ENCODE measurements at places on chromosomes 3 and 15. TPM values are rescaled to one million over a fixed set of nuclear protein-coding genes. Genes with fewer than 3 reads are reported as not detected.

The PP2D1 gene
- not detected for total RNA-seq

The ZNF385D gene
- total RNA-seq, result 0.94 TPM

The BCL2A1 gene
- 30.5 TPM for total RNA-seq

The ACAP2 gene
- total RNA-seq, result 40.4 TPM

The SETD5 gene
- 25.3 TPM for total RNA-seq

The ITPKA gene
- 0.24 TPM for total RNA-seq

DNA sequence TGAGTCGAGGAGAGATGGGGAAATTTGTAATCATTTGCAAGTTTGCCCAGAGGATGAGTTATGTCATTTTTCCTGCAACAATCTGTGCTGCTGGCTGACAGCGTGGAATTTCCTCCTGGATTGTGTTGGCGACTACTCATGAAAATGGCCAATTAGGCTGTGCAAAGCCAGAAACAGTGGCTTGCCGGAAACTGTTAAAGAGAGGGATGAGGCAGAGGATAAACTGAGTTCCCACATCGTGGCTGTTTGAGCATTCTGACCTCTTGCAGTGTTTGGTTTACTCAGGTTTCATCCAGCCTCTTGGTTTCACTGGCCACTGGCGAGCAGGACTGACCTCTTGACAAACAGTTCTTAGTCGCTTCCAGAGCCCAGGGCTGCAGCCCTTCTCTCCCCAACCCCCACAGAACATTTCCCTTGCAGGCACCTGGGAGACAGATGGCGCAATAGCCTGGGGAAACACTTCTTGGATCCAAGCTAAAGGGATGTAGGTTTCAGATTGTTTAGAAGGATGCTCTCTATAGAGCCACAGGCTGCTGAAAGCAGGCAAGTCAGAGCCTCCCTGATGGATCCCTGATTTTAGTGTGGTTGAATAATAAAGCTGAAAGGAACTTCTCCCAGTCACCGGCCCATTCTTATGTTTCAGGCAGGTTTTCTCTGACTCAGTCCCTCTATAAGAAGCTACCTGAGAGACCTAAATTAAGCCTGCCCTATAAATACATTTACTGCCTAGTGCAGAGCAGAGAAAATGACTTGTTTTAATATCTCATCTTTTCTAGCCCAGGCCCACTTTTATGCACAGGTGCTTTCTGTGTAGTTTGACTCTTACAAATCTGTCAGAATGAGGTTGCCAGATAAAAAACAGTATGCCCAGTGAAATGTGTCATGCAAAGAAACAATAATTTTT lies 92.8 kb upstream of the UBE2E1 start:
- no peak for DNase-seq

DNA sequence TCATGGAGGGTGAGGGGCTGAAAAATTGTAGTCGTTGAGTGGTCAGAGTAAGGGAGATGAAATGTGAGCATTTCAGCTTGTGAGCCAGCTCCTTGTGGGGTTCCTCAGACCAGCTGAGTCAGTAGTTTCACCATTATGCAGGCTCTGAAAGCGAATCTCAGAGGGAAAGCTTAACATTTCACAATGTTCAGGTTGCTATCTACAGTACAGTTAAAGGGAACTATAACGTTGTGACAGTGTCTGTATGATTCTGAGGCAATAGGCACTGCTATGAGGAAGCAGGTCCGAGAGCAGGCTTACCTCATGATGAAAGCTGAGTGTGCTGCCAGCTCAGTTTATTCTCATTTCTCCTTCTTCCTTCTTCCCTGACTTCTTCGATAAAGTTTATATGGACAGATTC lies 469.6 kb downstream of the EDEM1 start:
- DNase-seq, result no peak

DNA sequence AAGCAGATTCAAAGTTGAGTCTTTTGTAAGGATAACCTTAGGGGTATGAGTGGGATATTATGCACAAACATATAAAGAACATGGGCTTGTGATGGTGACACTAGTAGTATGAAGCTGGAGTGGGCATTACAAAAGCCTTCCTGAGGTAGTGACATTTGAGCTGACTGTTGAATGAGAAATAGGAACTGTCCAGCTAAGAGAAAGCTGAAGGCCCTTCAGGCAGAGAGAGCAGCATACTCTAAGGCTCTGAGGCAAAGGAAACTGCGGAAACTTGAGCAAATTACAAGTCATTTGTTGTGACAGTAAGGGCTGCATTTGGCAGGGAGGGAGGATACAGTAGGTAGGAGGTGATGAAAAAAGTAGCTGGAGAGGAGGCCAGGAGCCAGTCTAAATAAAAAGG lies 190.7 kb upstream of the CD96 start:
- DNase-seq, result no peak

DNA sequence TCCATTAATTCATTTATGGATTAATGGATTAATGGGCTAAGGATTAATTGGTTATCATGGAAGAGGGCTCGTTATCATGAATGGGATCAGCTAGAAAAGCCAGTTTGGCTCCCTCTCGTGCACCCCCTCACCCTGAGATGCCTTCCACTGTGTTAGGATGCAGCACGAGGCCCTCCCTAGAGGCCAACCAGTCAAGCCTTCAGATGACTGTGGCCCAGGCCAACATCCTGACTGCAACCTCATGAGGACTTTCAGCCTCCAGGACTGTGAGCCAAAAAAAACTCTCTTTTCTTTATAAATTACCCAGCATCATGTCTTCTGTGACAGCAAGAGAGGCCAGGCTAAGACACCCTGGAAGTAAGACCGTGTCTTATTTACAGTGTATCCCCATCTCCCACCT lies 9.0 kb downstream of the EFCAB12 start:
- no peak for DNase-seq

DNA sequence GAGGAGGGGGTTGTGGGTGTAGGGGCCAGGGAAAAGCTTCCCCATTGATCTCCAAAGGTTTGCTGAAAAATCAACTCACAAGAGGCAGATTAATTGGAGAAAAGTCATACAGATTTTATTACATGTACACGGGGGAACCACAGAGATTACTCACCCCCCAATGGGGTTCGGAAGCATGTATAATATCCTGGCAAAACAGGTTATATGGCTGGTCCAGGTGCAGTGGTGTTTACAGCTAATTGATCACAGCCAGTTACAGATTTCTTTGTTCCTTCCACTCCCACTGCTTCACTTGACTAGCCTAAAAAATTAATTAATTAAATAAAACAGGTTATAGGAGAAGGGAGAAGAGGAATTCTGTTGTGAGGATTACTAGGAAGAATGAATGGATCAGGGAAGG lies 22.4 kb downstream of the PRKCI start:
- DNase-seq, result no peak

GRCh38 chr15:78909160-78909695 lies 35.6 kb downstream of the CTSH start:
- no peak for DNase-seq

DNA sequence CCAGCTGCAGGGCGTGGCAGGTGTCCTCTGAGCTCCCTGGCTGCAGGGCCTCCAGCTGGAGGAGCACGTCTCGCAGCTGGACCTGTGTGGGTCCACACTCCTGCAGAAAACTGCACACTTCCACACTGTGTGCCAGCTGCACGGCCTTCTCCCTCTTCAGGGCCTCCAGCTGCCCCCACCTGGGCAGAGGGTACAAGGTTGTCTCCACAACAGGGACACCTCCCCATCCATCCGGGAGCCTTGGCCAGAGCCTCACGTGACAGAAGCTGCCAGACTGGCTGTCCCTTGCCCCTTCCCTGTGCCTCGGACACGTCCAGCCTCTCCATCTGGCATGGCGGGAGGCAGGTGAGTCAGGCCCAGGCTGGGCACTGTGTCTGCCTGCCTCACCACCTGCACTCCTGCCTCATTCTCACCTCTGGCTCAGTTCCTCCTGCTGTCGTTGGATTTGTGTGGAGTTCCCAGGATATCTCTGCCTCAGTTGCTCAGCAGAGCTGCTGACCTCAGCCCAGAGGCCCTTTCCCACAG lies 14.5 kb downstream of the SPTBN5 start:
- DNase-seq, result no peak

DNA sequence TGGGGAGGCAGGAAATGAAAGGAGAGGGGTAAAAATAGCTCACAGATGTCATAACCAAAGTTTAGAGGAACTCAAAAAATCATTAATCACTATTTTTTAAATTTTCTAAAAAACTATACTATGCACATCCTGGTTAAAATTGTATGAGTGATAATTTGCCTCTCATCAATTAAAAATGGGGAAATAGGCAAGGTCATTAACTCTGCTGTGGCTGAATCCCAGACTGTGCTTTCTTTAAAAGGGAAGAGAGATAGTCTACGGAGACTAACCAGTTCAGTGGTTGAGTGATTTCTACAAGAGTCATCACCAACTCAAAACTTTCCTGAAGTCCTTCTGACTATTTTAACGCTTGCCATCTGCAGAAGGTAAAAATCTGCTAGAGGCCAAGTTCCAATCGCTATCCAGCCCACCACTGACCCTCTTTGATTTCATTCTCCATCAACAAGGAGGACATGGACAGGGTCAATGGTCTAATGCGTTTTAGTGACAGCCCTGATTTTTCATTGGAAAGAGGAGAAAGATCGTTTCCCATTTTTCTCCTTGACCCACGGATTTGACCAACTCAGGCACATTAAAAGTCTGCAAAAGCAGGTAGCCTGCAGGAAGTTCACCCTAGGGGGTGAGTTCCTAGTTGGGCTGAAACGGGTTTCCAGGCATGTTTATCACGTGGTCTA lies 850 bp downstream of the SUCLG2 start:
- DNase-seq, result no peak

GRCh38 chr3:171994646-171995428 lies 44.5 kb upstream of the FNDC3B start:
- no peak for DNase-seq

GRCh38 chr3:42539871-42540714 lies 37.6 kb downstream of the VIPR1 start:
- no peak for DNase-seq

DNA sequence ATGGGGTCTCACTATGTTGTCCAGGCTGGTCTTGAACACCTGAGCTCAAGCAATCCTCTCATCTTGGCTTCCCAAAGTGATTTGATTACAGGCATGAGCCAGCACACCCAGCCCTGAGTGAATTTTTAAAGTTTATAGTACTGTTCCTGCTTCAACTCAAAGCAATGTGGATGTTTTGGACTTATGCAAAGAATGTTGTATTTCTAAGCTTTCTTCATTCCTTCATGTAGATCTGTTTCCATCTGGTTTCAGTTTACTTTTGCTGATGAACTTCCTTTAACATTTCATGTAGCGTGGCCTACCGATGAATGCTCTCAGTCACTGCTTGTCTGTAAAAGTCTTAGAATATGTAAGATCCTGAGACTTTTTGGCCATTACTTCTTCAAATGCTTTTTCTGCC lies 23.2 kb downstream of the NRG4 start:
- no peak for DNase-seq

DNA sequence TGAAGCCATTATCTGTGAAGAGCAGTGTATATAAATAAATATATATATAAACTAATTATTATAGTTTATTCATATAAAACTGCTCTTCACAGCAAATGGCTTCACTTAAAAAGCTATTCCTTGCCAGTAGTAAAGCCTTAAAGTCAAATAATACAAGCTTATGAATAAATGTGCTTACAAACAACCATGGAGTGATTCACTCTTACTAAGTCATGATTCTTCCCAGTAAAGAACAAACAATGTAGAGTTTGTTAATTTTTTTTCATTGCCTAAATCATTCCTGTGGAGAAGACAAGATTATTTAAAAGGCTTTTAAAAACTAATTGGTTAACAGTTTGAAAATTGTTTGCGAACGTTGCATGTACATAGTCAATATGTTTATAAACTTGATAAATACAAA lies 140.7 kb downstream of the PLCH1 start:
- DNase-seq, result no peak

DNA sequence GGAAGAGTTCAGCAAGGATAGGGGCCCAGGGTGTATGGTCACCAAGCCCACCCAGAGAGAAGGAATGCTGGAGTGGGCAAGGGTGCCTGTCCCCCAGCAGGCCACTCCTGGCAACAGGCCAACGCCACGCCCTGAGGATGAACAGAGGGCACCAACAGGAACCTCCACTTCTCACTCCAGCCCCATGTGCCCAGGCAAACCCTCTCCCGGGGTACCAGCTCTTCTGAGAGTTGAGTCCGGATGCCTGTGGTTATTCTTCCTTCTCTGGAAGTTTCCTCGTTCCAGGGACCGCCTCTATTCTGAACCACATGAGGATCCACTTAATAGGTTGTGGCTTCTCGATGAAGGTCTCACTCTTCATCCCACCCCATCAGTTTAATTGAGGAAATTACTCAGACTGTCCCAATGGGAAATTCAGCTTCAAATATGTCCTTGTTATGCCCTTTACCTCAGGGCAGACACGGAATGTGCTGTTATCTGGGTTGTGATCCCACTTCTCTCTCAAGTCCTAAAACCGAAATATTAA lies 114.3 kb downstream of the LIPC start:
- DNase-seq, result no peak

Data from thymus (tissue), 14 donors.